WERI-Rb-1 (cell line): ENCODE measurements at places on chromosomes 3 and 15.

DNA sequence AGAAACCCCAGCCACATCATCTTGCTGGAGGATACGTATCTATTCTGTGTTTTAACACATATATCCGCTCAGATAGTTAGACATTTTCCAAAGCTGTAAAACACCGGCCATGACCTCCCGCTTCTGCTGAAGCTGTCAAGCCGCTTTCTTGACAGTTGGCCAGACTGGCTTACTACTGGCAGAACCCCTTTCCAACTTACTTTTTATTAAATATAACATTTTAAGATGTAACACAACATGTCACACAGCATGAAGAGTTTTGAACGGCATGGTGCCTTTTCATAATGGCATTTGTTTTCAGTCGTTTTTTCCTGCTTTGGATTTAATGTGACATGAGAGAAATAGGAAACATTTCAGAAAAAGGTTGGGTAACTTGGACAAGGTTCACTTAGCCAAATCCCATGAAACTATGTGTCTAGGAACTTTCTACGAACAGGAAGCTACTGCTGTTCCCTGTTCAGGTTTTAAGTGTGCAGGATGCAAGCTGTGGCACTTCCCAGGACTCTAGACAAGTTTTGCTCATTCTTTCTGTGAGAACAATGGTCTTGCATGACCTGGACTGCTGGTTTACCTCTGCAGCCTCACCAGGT is 281.4 kb downstream of the THSD4 start:
- DNase-seq, result no peak

DNA sequence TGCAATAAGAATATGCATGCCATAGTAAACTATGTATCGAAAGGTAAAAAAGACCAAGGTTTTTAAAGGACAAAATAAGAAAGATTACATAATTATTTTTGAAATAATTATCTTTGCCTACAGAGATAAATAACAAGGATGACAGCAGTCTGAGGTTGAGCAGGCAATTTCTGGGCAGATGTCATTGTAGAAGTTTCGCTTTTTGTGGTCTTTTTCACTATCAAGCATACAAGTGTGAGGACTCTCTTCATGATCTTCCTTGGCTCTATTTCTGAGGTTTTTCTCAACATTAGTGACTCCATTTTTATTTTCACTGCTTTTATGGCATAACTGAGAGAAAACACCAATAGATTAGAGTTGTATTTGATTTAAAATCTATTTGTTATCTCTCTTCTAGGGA is 1337.9 kb upstream of the EPHA6 start:
- no peak for DNase-seq

DNA sequence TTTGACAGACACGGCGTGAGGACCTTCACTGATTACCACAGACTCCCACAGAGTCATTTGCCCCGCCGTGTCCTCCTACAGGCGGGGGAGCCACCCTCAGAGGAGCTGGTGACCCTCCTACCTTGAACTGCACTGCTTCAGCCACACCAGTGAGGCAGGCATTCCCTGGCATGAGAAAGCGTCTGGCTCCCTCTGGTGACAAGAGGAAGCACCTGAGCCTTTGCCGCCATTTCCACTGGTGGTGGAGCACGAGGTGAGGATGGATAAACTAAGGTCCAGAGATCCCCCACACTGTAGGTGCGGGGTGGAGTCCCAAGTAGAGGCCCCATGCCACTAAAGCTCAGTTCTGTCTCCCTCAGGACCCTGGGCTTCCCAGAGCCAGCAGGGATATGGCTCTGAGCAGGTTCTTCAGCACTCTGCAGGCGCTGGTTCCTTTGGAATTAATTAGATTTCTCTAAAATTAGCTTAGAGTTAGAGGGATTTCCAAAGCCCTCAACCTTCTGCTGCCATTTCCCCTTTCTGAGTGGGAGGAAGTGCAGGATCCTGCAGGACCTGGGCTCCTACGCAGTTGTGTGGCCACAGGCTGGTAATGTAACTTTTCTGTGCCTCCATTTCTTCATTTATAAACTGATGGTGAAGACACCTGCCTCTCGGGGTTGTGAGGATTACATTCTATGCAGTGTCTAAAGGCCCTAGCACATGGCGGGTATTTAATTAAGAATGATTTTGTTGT is 224.0 kb downstream of the SLCO3A1 start:
- peak; percentile 73 for DNase-seq

- no peak for DNase-seq
These were observed 40.2 kb upstream of the ATP13A5 start for GRCh38 chr3:193418576-193419373.

- peak; percentile 51 for DNase-seq
These were observed 1.3 kb downstream of the DGKG start for GRCh38 chr3:186360779-186361178.

DNA sequence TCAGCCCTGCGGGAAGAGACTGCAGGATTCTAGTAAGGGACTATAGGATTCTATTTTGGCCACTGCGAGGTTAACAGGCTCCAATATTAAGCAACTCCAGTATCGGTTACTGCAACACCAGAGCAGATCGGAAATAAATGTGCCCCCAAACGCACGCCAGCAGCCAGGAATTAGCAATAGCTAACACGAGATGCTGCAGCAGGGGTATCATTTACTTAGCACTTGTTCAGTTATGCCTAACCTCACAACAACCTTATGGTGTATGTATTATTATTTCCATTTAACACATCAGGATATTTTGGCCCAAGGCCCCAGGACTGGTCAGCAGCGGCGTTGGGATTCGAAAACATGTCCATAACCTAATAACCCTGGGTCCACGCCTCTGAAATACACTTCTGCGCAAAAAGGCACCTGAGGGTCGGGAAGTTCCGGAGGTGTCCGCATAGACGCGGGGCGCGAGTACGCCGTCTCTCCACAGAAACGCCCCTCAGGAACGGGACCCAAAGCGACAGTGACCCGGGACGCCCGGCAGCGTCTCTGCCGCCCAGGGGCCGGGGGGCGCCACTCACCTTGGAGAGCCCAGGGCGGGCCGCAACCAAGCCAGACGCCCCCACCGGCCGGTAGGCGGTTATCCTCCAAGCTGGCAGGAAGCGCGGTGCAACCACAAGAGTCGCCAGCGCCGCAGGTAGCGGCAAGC is 681 bp downstream of the PIK3CB start:
- peak; percentile 71 for DNase-seq

- no peak for DNase-seq
These were observed 51.7 kb downstream of the SCN11A start for GRCh38 chr3:39000008-39000450.

DNA sequence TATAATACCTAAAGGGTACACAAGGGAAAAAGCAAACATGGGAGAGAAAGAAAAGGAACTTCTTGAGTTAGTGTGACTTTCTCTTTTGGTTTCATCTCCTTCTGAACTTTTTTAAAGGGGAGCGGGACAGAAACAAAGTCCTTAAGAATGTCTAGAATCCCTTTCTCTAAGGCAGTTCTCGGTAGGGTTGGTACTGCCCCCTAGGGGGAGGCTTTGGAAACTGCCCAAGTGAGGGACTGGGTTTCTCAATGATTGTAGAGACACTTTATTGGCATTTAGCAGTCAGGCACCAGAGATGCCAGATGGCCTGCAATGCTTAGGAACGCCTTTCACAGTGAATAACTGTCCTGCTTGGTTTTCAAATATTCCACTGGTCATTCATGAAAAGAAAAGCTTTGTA is 172.7 kb downstream of the WDR72 start:
- peak; percentile 75 for DNase-seq

DNA sequence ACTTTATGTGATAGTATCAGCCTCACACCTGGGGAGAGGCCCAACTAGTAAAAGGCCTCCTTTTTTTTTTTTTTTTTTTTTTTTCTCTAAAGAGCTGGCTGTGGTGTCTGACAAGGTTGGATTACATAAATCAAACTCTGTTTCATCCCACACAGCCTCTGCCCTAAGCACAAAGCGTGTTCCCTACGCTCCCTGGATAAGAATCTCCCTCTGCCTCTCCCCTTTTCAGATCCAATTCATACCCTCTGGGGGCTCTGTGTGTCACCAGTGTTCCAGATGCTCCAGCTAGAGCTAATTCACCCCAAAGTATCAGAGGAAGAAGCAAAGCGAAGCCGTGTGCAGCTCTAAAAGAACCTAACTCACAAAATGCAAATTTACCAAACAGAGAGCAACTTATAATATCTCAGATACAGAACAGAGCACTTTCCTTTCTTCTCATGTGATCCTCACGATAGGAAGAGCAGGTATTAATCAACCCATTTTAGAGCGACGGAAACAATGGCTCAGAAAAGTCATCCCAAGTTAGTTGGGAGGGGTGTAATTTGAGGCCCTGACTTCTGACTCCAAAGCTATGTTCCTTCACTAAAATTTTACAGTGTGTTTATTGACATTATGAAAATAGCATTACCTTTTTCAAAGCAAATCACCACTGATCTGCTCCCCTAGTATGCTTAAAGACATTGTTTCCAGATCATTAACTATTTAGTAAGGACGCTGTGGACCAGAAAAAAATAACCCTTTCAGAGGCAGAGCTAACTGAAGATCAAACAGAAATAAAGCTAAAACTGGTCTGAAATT is 12.4 kb downstream of the BMF start:
- DNase-seq, result no peak

DNA sequence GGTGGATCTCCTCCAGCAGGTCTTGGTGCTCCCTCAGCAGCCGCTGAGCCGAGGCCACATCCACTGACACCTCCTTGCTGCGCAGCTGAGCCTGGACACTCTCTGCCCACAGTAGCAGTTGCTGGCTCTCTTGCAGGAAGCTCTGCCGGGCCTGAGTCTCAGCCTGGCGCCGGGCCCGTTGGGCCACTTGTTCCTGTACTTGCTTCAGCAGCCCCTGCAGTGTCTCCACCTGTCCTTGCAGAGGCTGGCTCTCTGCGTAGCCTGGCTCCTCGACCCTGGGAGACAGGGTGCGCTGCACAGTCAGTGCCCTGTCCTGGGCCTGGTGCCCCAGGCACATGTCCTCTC is 15.5 kb downstream of the SPTBN5 start:
- no peak for DNase-seq

DNA sequence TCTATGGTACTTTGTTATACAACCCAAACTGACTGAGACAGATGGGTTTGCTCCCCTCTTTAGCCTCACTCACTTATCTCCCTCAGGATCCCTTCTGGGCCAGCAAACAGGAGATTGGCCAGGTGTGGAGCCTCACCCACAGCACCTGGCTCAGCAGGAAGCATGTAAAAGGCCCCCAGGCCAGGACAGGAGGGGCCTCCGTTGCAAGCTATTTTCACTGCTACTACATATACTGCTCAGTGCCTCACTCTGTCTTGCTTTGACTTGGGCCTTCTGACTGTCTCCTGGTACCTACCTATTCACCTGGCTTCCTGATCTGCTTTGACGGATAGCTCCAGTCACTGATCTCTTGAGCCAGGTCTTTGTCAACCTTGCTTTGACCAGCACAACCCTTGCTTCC is 20.4 kb upstream of the TPM1 start:
- DNase-seq, result no peak
